ENCODE measurements at places on chromosomes 6 and 20. TPM values are rescaled to one million over a fixed set of nuclear protein-coding genes. Genes with fewer than 3 reads are reported as not detected.

DNA sequence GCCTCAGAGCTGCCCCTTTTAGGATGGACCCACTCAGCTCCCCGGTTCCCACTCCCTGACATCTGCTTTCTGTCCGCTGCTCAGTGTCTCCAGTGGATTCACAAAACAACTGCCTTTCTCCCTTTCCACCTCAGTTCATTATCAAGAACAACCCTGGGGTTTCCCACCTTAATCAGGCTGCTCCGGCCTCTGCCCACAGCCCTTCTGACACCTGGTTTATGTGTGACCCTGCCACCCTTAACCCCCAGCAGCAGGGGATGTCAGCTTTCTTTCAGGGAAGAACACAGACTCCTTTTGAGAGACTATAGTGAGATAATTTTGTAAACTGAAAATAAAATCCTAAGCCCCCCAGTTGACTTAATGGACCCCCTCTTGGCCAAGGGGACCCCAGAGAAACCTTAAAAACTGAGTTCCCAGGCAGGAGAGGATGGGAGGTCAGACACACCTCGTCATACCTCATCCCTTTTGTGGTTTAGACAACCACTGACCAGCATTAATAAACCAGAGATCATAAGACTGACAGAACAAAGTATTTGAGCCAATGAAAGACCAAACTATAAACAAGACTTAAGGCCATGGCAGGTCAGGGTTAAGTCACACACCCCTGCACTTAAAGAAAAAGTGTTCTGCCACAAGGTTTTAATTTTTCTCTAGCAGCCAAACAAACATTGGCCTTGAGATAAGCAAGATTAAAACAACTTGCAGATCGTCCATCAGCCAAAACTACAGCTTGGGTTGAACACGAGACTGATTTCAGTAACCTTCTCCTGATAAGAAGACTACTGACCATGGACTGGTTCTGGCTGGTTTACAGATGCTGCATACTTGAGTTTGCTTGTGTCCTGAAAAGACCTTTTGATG, 42.4 kb upstream of the DDR1 start:
- no peak overlapping the region for H3K4me3 ChIP-seq
- no peak overlapping the region for H3K27ac ChIP-seq
- H3K36me3 ChIP-seq, result no peaks in the 10 kb centered on the region
- H3K27me3 ChIP-seq, result no peaks in the 10 kb centered on the region

- no peaks in the 10 kb centered on the region for H3K27me3 ChIP-seq
- no peak overlapping the region for H3K27ac ChIP-seq
- no peak overlapping the region for H3K4me3 ChIP-seq
- H3K4me1 ChIP-seq, result peaks cover 17% of the 10 kb centered on the region
These were observed 24.5 kb downstream of the TENT5A start for GRCh38 chr6:81727876-81728517.

CD24 gene
- total RNA-seq, result 125 TPM

DZANK1 gene
- total RNA-seq, result 2.6 TPM

LTV1 gene
- 20.7 TPM for total RNA-seq

ZNF165 gene
- total RNA-seq, result 12.1 TPM
